ENCODE measurements at places on chromosomes 4 and X.
A peak's percentile ranks its signal among the peaks of the same experiment; 100 is the strongest.

GRCh38 chr4:85127653-85128052 lies 161.2 kb upstream of the WDFY3 start:
- DNase-seq: peak; percentile 2

- DNase-seq: no peak
Measured at GRCh38 chr4:56323327-56323726, 64.0 kb downstream of the AASDH start.

GRCh38 chr4:56345458-56345857 lies 41.8 kb downstream of the AASDH start:
- DNase-seq: no peak

DNA sequence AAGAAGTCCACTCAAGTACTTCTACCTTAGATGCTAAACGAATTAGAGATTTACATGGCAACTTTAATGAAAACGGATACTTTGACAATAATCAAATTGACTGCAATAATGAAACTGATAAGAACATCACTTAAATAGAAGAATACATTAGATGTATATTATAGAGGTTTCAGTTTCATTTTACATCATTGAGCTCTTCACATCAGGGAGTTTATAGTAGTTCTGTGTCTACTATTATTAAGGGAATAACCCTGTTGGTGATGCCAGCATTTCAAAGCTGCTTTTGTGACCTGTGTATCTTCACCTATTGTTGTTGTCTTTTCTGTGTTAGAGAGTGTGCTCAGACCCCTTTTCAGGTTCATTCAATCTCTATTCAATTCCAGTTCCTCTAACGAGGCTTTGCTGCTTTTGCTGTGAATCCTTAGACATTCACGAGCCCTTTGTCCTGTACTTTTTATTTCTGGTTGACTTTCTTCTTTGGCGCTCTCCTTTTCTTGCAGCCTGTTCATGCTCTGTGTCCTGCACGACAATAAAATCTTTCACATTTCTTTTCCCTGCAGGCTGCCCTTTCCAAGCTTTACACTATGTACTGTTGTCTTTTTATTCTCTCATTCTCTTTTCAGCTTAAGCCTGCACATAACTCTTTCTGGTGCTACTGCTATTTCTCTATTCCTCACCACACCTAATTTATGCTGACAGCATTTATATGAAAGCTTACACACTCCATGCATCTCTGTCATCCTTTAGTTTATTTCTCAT lies 232.1 kb downstream of the CPE start:
- no peak for DNase-seq

- no peak for DNase-seq
Measured at GRCh38 chr4:169957785-169958184, 68.4 kb downstream of the MFAP3L start.

DNA sequence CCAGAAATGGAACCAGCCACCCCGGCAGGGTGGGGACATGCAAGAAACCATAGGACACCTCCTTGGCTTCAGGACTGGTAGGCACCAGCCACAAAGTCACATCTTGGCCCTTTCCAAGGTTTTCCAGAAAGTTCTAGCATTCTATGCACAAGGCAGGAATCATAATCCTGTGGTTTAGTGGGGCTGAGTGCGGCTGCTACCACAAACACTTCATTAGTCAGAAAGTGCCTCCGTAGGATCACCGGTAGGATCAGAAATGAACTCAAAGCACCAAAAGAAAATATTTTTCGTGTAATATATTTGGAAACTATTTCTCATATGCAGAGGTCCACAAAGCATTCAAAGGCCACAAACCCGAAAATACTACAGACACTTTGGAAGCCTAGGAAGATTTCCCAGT lies 191.7 kb downstream of the PTTG2 start:
- DNase-seq: no peak

DNA sequence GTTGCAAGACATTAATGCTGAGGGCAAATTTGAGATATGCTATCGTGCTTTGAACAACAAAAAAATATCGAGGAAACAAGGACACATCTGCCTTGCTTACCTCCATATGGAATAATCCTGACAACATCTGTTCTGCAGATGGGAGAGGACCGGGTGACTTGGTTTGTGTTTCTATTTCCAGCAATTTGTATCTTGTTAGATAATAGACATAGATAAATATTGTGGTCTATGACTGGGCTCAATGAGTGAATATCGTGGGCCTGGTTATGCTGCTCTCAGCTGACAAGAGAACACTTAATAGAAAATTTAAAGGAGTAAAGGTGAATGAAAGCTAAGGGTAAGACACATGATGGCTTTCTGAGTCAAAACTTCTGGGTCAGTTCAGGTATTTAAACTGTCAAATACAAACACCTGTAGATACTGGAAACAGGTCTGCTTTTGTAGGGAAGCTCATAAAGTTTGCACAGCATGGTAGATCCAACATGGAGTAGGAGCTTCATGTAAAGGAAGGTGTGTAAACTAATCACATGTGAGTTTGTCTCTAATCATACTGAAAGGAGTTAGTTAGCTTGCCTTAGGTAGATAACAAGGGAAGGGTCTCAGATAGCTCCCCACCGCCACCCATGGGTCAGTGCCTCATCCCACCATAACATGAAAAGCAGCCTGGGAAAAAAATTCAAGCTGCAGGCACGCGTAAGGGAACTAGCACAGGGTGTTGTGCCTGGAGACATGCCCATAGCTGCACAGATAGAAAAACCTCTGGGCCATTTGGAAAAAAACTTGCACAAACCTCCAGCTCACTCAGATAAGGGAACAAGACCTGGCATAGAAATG lies 904.1 kb upstream of the EPHA5 start:
- no peak for DNase-seq

- no peak for DNase-seq
Measured at GRCh38 chr4:46032056-46032455, 91.8 kb downstream of the GABRG1 start.

DNA sequence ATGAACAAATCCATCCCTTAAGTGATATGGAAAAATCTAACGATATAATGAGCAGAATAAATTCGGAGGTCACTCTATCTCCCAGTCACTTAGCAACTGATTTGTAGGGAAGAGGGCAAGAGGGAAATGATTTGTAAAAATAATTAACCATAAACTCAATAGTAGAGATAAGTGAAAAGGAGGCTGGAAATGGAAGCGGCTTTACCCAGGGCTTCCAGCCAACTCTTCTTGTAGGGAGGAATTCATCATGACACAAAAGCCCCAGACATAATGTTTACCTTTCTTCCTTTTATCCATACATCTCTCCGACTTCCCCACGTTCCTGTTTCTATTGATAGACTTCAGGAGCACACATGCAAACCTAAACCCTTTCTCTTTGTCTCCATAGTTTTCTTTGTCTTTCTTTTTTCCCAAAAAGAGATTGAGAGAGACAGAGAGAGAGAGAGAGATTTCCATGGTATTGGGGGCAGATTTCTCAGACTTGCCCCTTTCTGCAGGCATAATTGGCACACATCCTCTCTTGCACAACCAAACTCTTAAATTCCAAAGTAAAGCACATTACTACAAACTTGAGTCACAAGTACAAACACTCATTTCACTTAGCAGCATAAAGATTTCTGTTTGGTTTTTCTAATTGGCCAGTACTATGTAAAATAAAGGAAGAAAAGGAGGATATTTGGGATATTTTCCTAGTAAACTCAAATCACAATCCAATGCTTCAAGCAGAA lies 140.9 kb downstream of the MAPK10 start:
- DNase-seq: no peak

DNA sequence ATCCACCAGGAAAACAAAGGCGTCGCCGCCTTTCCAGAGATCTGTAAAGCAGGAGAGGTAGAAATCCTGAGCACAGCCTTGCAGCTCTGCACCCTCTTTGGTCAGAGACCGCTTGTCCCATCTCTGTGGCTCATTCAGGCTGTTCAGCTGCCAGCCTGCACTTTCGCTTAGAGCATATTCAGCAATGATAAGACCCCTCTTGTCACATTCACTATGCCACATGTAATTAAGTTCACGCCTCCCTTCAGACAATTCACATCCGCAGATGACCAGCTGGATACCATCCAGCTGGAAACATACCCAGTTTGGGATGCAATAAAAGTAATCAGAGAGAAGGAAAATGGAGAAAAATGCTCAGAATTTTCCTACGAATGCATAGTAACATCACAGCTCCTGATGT lies 335.4 kb downstream of the UNC5C start:
- no peak for DNase-seq

- DNase-seq: no peak
Measured at GRCh38 chr4:5815641-5816040, 77.2 kb downstream of the CRMP1 start.

DNA sequence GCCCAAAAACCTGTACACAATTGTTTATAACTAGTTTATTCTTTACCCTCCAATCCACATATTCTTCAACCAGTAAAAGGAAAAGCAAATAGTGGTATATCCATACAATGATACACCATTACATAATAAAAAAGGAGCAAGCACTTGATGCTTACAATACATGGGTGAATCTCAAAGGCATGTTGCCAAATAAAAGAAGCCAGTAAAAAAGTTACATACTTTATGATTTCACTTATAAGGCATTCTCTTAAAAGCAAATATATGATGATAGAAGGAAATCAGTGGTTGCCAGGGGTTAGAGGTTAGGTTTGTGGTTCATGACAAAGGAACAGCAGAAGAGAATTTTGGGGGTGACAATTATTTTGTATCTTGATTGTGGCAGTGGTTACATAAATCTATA lies 896.1 kb upstream of the LCORL start:
- DNase-seq: no peak

DNA sequence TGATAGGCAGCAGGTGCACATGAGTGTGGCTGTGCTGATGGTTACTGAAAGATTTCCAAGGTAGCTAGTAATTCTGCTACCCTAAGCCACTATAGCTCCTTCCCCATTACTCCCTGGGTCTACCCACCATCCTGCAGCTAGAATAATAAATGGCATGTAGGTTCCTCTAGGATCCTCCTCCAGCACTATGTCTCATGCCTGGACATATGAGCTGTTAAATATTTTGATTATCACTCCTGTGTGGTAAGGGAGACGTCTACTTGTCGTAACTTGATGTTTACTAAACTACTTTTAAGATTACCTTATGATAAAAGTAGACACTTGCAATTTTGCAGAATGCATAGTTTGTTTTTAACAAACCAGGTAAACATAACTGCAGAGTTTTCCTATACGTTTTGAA lies 35.5 kb downstream of the TET2 start:
- DNase-seq: no peak

- no peak for DNase-seq
Measured at GRCh38 chr4:162830899-162831298, 335.8 kb downstream of the NAF1 start.

DNA sequence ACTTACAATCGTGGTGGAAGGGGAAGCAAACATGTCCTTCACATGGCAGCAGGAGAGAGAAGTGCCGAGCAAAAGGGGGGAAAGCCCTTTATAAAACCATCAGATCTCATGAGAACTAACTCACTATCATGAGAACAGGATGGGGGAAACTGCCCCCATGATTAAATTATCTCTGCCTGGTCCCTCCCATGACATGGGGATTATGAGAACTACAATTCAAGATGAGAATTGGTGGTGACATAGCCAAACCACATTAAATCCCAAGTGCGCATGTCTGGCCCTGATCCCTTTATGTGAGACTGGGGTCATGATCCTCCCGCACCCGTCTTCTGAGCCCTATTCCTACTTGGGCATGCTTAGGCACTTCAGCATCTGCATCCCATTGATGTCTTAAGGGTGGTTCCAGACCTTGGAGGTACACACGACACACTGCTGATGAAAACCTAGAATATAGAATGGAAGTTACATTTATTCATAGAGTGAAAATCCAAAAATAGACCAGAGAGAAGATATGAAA lies 116.0 kb downstream of the PTTG2 start:
- no peak for DNase-seq

DNA sequence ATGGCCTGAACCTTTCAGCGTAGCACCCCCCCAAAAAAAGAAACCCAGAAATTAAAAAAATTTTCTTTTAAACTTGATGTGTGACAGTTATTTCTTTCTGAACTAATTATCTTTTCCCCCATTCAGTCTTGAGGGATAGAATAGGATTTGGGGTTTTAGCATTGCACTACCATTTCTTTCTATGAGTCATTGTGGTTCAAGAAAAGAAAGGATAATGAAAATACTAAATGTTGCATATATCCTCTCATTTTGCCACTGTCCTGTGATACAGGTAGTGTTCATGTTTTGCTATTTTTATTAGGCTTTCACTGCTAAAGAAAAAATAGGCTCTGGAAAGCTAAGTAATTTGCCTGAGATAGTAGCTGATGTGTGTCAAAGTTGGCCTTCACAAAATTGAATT lies 39.4 kb upstream of the DCK start:
- DNase-seq: no peak

DNA sequence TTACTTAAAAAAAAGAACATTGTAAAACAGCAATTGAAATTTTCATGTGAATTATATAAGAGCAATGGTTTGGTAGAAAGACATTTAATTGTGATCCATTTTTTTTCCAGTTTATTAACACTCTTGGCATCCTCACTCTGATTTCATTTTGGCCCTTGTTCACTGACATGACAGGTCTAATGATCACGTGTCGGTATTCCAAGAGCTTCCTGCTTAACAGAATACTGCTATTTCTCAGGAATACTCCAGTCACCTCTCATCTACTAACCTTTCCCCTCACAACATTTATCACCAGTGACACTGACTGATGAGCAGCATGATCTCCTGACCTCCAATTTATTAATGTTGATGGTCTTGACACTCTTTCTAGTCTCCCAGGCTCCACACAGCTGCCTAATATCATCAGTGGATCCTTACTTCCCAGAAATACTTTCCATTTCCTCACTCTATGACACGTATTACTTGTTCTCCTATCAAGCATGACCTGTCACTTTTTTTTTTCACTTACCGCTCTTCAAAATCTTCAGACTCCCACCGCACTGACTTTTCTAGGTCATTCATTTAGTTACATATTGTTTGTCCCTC lies 847.8 kb upstream of the SLIT2 start:
- no peak for DNase-seq

DNA sequence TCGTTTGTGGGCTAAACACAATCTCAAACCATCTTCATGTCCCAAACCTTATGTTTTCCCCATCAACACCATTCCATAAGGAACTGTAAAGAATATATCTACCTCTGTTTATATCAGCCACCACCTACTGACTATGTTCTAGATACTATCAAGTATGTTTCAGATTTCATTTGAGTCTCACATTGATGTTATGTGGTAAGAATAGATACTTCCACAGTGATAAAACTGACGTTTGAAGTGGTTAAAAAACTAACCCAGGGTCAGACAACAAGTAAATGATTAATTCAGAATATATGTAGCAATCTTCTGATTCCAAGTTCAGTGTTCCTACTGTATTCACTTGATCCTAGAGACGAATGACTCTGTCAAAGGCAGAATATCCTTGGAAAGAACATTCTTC lies 156.8 kb upstream of the RASGEF1B start:
- DNase-seq: peak; percentile 53

DNA sequence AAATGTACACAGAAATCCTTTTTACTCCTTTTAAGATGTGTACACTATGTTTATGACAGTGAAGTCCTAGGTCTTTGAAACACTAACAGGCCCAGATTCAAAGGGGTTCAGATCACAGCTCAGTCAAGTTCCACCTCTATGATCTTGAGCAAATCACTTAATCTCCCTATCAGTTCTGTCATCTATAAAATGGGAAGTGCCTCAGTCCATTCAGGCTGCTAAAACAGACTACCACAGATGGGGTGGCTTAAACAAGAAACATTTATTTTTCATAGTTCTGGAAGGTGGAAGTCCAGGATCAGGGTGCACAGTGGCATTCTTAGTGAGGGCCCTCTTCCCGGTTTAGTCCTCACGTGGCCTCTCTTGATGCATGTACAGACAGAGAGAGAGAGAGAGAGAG lies 117.1 kb downstream of the CORIN start:
- DNase-seq: no peak

- peak; percentile 61 for DNase-seq
Measured at GRCh38 chrX:11381464-11381863, 88.3 kb downstream of the AMELX start.

- DNase-seq: peak; percentile 11
Measured at GRCh38 chrX:115650916-115651315, 89.9 kb downstream of the PLS3 start.
